Activated CD8-positive, alpha-beta T cell treated with anti-CD3 and anti-CD28 coated beads for 36 hours (primary cell): ENCODE measurements at places on chromosomes 12 and 14. TPM values are rescaled to one million over a fixed set of nuclear protein-coding genes. Genes with fewer than 3 reads are reported as not detected.
A peak's percentile ranks its signal among the peaks of the same experiment; 100 is the strongest.

DNA sequence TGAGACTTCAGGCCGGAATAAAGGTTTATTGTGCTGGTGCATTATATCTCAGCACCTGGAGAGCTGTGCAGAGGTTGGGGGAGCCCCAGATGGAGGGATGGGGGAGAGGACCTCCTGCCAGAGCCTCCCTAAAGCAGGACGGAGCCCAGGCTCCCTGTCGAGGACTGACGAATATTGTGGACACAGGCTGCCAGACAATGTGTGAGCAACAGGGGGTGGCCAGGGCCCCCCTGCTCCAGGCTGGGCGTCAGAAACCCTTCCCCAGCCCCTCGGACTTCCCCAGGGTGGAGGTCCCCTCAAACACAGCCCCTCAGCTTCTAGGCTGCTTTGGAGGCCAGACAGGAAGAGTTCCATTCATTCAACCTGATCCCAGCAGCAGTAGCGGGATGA is 8.0 kb downstream of the TMEM119 start:
- no peak for DNase-seq
- no peak overlapping the region for H3K4me3 ChIP-seq
- no peaks in the 10 kb centered on the region for H3K4me1 ChIP-seq
- H3K27me3 ChIP-seq: no peaks in the 10 kb centered on the region

GRCh38 chr14:68624541-68625220 is 168.2 kb downstream of the ZFP36L1 start:
- DNase-seq: no peak
- H3K27ac ChIP-seq: no peak overlapping the region
- peaks cover 4% of the 10 kb centered on the region for H3K27me3 ChIP-seq
- H3K4me3 ChIP-seq: no peak overlapping the region

- H3K4me3 ChIP-seq: peak overlapping the region; percentile 78
- H3K36me3 ChIP-seq: peaks cover 2% of the 10 kb centered on the region
- H3K27ac ChIP-seq: peak overlapping the region; percentile 83
- H3K4me1 ChIP-seq: peaks cover 63% of the 10 kb centered on the region
Measured at GRCh38 chr12:53224061-53224896, 7.7 kb downstream of the RARG start.

DNA sequence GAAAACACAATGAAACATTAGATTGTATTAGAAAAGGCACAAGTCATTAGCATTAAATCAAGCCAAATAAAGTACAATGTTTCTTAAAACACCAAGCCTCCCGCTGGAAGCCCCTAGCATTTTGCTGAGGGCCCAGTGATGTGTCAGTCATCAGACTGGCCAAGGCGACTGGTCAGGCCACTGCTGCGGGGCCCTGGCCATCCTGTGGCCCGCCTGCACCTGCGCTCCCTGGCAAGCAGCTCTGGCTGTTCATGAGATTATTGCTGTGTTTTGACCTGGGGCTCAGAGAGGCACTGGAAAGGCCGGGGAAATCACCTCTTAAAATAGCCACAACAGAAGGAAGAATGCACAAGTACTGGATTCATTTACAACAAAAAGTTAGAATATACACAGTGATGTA is 24.2 kb upstream of the AMN start:
- DNase-seq: no peak
- H3K4me3 ChIP-seq: no peak overlapping the region
- peaks cover 21% of the 10 kb centered on the region for H3K4me1 ChIP-seq
- no peak overlapping the region for H3K27ac ChIP-seq

The PROX2 gene
- total RNA-seq: 0.38 TPM
